ENCODE measurements at places on chromosomes 3 and 15. TPM values are rescaled to one million over a fixed set of nuclear protein-coding genes. Genes with fewer than 3 reads are reported as not detected.

Gene TRIM42
- total RNA-seq = not detected

Gene UROC1
- not detected for total RNA-seq

DNA sequence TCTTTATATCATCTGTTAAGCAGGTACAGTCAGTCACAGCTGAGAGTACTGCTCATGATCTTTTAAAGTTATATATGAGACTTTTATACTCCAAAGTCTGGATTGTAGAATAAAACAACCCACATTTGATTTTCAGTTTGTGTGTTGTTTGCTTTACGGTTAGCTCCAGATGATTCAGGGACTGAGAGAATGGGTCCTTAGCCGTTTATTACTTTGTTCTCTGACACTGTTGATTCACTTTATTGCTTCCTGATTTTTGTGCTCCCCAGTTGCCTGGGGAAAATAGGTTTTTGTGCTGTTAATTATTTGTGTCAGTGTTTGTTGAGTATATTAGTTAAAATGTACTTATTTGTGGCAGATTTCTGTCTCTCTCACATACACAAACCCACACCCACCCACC lies 8.6 kb upstream of the EBLN2 start:
- no peak for DNase-seq

Gene POLQ
- 15.4 TPM for total RNA-seq

GRCh38 chr3:53726643-53727042 lies 119.6 kb downstream of the CHDH start:
- DNase-seq = no peak

Gene RSL24D1
- total RNA-seq = 111 TPM

Gene ACTRT3
- total RNA-seq = 6.1 TPM

DNA sequence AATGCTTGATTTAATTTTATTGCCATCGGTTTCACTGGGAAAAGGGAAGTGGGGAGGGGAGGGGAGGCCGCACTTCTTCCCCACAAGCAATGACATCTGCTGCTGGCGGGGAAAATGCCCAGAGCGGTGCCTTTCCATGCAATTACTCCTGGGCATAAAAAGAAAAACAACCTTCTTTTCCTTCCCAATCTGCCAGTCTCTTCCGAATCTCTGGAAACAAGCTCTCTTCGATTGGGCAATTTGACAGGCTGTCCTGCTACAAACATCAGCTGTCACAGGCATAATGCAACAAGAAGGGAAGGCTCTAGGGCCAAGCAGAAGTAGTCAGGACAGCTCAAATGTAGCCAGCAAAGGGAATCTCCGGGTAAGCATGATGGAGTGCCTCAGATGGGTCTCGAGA lies 93.4 kb upstream of the STRIT1 start:
- DNase-seq = no peak

DNA sequence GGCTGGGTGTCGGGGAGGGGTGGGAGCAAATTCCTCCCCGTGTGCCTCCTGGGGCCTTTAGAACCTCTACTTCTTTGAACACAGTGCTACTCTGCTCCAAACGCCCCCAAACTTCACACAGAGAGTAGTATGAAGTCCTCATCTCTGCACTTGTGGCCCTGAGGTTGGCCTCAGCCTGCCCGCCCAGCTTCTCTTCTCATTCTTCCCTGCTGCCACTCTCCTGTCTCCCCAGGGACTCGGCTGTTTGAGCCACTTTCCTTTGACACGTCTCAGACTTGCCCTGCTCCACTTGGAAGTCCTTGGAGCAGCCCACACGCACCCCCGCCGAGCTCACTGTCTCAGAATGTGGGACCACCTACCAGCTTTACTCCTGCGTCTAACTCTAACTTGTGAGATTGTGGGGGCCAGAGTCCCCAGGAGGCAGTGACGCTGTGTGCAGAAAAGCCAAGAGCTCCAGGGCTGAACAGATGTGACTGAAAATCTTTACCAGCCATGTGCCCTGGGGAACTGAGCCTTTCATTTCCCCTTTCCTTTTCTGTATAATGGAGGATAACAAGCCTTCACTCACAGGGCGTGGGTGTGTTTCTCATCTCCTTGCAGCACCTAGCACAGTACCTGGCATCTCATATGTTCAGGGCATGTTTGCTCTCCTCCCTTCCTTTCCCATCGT lies 233.6 kb upstream of the CTDSPL start:
- no peak for DNase-seq

GRCh38 chr3:132661101-132661500 lies 972 bp downstream of the UBA5 start:
- no peak for DNase-seq

Gene TMC3
- not detected for total RNA-seq

Gene CCR3
- total RNA-seq = not detected

GRCh38 chr3:48926425-48927392 lies 8.1 kb downstream of the ARIH2 start:
- DNase-seq = no peak

Gene TTLL13
- total RNA-seq = not detected

Gene FRMD5
- total RNA-seq = 3.8 TPM

DNA sequence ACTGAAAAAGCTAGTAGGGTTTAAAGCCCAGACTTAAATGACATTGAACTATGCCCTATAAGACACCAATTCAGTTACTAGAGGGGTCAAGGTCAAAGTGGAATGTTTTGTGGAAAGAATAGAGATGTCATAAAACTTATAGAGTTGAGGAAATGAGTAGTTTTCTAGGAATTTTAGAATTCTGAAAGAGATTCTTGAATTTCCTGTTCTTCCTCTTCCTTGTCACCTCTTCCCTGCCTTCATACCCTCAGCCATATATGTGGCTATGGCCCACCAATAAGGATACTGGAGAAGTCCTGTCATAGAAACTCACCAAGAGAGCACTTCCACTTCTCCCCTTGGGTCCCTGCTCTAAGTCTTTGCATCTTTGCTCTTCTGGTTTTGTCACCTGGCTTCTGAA lies 104.9 kb upstream of the TGFBR2 start:
- DNase-seq = no peak

DNA sequence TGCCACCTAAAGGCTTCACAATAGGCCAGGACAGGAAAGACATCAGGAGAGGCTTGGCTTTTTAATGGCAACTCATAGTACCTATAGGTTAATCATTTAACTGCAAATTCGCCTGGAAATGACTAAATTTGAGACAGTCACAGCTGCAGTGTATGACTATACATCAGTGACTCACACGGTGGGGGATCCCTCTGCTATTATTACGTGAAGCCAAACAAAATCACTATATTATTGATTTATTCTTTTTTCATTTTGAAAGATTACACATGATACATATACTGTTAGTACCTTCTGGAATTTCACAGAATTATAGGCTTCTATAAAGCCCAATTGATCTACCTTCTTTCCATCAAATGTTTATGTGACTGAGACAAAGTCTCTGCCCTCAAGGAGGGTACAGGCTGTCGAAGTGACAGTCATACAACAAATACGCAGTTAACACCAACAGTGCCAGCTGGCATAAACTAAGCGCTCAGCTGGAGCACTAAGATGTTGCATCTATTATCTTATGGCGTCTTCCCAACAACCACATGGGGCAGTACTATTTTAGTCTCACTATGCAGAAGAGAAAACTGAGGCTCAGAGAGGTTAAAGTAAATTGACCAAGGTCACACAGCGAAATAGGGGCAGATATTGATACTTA lies 82.0 kb upstream of the LMOD3 start:
- DNase-seq = no peak

Gene PAQR9
- total RNA-seq = 2.3 TPM

DNA sequence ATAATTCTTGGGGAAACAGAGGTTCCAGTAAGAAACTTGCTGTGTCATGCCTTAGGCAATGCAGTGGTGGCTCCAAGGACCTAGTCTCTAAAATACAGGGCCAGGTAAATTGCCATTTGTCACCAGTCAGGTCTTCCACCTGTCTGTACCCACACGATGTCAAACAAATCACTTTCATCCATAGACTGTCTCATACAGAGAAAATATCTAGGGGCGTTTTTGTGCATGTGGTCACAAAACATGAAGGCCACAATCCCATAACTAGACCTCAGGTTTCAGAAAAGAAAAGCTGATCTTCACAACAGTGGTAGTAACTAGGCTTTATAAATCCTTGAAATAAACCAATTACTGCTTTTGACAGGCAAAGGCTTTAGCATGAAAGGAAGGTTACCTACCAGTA lies 92.3 kb downstream of the SLC9A9 start:
- DNase-seq = no peak

Gene CLDN16
- total RNA-seq = not detected

DNA sequence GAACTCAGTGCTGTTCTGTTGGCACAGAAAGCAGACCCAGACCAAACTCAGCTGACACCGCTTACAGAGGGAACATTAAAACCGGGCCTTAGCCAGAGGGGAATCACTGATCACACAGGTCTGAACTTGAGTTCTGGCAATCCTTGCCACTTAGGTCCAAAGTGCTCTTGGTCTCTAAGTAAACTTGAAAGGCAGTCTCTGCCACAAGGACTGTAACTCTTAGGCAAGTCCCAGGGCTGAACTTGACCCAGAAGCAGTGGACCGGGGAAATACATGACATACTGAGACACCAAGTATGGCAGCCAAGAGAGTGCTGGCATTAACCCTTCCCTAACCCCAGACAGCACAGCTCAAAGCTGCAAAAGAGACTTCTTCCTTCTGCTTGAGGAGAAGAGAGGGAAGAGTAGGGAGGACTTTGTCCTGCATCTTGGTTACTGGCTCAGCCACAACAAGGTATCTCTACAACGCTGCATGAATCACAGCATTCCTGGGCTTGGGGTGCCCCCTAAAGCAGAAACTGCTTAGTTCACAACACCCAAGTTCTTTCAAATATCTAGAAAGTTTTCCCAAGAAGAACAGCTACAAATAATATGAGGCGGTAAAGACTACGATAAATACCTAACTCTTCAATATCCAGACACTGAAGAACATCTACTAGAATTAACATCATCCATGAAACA lies 32.5 kb downstream of the NAALADL2 start:
- no peak for DNase-seq

Gene CFAP100
- 0.44 TPM for total RNA-seq

GRCh38 chr15:31752065-31752762 lies 278.1 kb upstream of the CHRNA7 start:
- DNase-seq = no peak

GRCh38 chr3:149411583-149411982 lies 34.1 kb upstream of the TM4SF1 start:
- no peak for DNase-seq

DNA sequence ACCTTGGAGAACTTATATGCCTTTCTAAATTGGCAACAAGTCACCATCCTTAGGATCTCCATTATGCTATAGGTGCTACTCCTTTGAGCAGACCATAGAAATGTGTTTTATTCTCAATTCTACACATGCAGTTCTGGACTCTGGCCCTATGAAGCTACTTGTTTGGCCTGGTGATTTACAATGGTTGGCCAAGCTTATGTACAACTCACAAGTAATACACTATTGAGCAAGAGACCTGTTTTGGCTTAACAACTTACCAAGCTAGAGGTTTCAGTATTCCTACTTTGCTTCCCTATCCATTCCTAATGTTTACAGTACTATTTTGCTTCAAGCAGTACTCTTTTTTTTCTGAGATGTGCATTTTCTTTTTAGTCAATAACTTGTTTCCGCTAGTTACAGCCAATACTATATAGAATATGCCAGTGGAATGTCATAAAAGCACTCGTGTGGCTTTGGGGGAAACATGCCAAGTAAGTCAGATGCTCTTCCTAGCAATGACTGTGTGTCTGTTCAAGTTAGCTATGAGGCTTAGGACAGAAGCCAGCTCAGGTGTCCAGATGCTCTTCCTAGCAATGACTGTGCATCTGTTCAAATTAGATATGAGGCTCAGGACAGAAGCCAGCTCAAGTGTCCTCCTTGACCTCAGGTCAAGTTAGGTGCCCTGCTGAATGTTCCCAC lies 174.9 kb upstream of the SEMA6D start:
- DNase-seq = no peak

GRCh38 chr3:66889750-66890494 lies 108.2 kb upstream of the KBTBD8 start:
- DNase-seq = no peak

DNA sequence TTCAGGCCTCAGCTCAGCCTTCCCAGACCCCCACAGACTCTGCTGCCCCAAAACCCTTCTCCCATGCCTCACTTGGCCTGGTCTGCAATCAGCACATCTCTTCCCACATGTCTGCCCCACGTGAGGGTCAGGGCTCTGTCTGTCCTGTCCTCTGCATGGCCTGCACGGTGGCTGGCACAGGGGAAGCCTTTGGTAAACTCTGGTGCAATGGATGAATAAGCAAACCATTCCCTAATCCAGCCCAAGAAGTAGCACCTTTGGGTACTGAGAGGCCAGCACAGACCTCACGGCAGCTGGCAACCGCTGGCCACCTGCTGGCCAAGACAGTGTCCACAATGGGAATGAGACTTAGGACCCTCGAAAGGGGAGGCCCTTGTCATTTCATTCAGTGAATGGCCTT lies 27.7 kb downstream of the ABTB1 start:
- no peak for DNase-seq

DNA sequence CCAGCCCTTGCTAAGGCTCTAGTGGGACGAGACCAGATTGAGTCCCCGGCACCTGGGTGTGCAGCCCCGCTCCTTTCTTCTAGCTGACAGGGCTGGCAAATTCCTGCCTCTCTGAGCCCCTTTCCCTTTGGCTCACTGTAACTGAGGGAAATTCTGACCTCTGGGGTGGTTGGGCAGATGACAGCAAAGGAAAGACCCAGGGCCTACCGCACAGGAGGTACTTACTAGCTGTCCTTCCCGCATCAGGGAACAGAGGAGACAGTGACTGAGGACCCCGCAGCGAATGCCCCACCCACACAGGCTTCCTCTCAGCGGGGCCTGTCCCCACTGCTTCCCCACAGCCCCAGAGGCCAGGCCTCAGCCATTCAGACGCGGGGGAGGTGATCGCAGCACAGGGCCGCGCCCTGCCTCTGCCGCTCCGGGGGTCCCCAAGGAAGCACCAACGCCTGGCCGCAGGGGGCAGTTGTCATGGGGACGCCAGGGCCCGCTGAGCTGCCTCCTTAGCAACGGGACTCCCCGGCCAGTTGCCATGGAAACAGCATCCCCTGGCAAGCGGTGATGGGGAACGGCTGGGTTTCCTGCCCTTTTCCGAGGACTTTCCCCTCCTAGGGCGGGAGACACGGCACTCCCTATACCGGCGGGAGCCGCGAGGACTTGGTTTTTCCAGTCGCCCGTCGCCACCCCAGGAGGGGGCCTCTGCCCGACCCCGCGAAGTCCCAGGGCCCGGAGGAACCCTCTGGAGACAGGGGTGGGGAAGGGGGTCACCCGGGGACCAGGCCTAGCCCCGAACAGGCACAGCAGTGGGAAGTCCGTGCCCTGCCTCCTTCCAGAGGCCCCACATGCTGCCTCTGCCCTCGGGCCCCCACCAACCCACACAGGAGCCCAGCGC lies 50.1 kb downstream of the HCN4 start:
- DNase-seq = peak; percentile 69

Measured in H9 (cell line).